ENCODE measurements at places on chromosomes 6 and 20.

DNA sequence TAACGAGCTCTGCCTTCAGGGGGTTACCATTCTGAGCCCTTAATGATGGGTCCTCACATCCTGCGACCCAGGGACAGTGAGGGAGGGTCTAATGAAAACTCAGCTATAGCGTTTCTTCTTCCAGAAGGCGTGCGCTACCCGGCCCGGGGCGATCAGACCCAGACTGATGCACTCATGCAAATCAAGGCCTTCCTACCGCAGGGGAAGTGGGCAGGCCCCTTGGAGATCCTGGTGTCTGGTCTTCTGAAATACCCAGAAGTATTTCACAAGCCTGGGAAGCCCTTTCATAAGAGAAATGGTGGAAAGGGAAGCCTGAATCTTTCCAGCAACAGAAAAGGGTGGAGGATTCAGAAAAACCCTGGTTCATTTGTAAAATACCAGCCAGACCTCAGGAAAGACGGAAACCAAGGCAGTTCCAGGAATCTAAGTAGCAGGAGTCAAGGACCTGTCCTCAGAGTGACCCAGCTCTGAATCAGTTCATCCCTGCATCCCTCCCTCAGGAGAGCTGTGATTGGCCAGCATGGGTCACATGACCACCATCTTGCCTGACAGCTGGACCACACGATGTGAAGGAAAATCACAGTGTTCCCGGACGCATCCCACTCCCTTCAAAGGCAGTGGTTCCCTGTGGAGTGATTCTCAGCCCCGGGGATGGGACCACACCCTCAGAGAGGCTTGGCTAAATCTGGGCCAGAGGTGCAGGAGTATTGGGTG lies 12.7 kb downstream of the BFSP1 start:
- no peak for DNase-seq

DNA sequence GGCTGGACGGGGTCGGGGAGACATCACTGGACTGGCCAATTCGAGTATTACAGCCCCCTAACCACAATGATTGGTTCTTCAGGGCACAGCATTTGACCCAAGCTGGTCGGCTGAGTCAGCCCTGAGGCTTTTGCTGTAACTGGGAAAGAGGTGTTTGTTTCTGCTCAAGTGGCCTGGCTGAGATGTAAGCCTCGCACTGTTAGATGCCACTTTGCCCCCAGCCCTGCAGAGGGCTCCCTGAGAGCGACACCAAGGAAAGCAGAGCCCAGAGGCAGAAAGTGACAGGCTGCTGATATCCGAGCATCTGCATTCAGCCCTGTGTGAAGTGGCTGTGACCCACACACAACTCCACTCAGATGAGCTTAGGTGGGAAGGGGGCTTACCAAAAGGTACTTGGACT lies 19.4 kb downstream of the ERGIC3 start:
- no peak for DNase-seq

DNA sequence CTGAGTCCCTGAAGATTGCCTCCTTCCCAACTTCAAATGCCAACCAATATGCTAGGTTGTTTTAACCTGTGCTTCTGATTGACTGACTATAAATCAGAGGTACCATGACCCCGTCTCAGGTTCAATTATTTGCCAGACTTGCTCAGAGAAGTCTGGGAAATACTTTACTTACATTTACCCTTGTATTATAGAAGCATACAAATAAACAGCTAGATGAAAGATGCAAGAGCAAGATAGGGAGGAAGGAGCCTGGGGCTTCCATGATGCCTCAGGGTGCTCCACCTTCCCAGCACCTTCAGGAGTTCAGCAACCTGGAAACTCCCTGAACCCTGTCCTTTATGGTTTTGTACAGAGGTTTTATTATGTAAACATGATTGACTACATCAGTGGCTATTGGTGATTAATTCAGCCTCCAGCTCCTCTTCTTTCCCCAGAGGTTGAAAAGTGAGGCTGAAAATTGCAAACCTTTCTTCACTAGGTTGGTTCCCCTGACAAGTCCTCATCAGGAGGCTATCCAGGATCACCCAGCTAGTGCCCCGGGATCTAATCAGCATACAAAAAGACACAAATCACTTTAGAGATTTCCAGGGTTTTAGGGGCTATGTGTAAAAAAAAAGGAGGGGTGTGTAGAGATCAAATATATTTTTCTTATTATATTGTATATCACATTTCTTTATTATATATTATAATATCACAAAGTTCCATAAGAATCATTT lies 547.7 kb downstream of the EPM2A start:
- DNase-seq: no peak

GRCh38 chr6:114989279-114989964 lies 646.6 kb upstream of the HS3ST5 start:
- DNase-seq: no peak

- no peak for DNase-seq
Observed at GRCh38 chr6:39785281-39785680, 6.9 kb upstream of the DAAM2 start.

- no peak for DNase-seq
Observed at GRCh38 chr6:3324262-3324942, 65.7 kb downstream of the PSMG4 start.

GRCh38 chr20:15155848-15156401 lies 818.5 kb upstream of the FLRT3 start:
- no peak for DNase-seq

GRCh38 chr20:54172856-54173652 lies 732 bp downstream of the CYP24A1 start:
- DNase-seq: no peak

- no peak for DNase-seq
Observed at GRCh38 chr6:71558974-71559373, 270.4 kb downstream of the OGFRL1 start.

GRCh38 chr6:118709859-118710350 lies 58.5 kb upstream of the CEP85L start:
- no peak for DNase-seq

GRCh38 chr6:38567436-38567835 lies 72.3 kb downstream of the BTBD9 start:
- no peak for DNase-seq

- no peak for DNase-seq
Observed at GRCh38 chr6:155228546-155229166, 35.2 kb upstream of the CLDN20 start.

GRCh38 chr6:118706702-118707101 lies 55.3 kb upstream of the CEP85L start:
- no peak for DNase-seq

GRCh38 chr6:132391391-132392269 lies 9.6 kb downstream of the MOXD1 start:
- DNase-seq: no peak

DNA sequence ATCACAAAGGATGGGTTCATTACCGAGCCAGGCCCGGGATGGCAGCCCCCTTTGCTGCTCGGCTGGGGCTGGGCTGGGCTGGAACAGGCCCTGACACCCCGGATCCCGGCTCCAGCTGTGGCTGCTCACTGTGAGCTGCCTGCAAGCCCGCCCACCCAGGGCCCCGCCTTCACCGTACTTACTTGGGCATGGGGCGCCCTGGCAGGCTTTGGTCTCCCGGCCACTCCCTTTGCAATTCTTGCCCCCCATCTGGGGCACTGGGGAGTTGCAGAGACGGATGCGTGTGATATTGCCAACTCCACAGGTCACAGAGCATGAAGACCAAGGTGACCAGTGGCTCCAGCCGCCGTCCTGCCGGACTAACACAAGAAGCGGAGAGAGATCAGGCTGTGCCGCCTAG lies 16.7 kb downstream of the THBS2 start:
- no peak for DNase-seq

All from NCI-H2081 treated with DMSO at 0.1 percent for 48 hours (cell line).